ENCODE measurements at places on chromosomes 13 and 19.

DNA sequence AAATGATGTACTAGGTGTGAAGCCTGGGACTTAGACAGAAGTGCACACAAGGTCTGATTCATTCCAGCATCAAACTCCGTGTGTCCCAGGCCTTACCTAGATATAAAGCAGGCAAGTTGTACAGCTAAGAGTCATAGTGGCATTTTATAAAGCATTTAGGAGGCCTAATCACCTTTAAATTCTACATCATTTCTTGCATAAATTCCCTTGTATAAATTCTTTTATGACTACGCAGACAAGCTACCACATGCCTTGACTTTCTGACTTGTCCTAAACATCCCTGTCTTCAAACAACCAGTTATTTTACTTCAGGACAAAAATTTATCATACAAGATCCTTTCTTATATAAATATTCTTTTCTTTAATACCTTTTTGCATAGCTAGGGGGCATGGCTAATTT lies 22.5 kb downstream of the TMEM255B start:
- DNase-seq, result no peak

DNA sequence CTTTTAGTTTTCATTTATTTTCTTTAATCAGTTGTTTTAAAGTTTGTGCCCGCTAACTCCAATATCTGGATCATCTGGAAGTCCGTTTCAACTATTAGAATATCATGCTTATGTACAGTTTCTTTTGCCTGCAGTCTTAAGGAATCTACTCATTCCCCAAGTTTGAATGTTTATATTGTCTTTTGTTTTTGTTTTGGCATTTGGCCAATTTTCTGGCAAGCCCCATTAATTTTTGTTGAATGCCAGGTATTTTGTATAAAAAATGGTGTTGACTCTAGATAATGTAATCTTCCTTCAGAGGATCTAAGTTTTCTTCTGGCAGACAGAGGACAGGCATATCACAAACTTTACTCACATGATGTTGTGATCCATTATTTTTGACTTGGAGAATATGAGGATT lies 11.1 kb upstream of the ZNF235 start:
- no peak for DNase-seq

GRCh38 chr13:93001866-93002461 lies 224.6 kb upstream of the GPC6 start:
- DNase-seq, result no peak

- no peak for DNase-seq
Measured at GRCh38 chr13:39760521-39760920, 105.1 kb downstream of the COG6 start.

- no peak for DNase-seq
Measured at GRCh38 chr19:33488826-33489225, 32.8 kb downstream of the PEPD start.

DNA sequence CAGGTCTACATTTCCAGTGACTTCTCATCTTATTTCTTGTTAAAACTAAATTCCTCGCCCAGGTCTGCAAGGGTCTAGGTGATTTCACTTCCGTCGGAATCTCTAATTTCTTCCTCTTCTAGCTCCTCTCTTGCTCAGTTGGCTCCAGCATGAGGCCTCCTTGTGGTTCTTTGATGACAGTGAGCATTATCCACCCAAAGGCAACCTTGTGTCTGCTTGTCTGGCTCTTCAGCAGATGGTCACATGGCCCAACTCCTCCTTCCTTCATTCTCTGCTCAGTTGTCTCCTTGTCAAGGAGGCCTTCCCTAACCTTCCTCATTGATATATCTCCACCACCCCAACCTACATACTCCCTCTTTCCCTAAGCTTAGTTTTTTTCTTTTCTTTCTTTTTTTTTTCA lies 1391.4 kb downstream of the EFNB2 start:
- no peak for DNase-seq

- no peak for DNase-seq
Measured at GRCh38 chr19:10919352-10920287, 8.8 kb downstream of the YIPF2 start.

GRCh38 chr19:55158848-55159749 lies 1.6 kb upstream of the TNNI3 start:
- DNase-seq, result no peak

DNA sequence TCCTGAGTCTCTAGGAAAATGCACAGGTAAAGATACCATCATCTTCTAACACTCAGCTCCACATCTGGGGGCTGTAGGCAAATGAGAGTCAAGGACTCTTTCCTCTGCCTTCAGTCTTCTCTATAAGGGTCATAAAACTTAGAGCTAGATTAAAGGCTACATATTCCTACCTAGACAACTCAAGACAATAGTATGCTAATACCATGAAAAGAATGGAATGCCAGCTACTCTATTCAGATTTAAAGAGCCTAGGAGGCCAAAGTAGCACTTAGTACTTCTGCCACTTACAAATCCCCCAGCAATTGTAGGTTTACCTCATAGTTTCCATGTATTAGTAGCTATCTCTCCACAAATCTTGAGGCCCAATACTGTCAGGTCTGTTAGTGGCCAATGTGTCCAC lies 453.0 kb downstream of the SLITRK5 start:
- DNase-seq, result no peak

DNA sequence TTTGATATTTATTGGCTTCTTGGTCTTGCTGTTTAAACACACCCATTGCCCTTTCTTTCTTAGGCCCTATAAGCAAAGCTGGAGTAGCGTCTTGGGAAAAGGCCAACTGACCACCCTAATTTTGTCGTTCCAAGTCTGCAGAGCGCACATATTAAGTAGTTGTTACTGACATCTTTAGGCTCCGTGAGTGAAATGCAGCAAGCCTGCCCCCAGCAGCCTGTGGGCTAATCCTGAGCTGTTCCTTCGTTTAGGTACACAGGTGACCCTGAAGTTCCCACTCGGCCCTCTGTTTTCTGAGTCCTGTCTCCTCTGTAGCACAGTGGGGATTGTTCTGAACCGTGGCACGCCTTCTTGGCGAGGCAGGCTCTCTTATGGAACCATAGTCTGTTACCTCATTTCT lies 170.5 kb downstream of the STK24 start:
- DNase-seq, result peak; percentile 45

DNA sequence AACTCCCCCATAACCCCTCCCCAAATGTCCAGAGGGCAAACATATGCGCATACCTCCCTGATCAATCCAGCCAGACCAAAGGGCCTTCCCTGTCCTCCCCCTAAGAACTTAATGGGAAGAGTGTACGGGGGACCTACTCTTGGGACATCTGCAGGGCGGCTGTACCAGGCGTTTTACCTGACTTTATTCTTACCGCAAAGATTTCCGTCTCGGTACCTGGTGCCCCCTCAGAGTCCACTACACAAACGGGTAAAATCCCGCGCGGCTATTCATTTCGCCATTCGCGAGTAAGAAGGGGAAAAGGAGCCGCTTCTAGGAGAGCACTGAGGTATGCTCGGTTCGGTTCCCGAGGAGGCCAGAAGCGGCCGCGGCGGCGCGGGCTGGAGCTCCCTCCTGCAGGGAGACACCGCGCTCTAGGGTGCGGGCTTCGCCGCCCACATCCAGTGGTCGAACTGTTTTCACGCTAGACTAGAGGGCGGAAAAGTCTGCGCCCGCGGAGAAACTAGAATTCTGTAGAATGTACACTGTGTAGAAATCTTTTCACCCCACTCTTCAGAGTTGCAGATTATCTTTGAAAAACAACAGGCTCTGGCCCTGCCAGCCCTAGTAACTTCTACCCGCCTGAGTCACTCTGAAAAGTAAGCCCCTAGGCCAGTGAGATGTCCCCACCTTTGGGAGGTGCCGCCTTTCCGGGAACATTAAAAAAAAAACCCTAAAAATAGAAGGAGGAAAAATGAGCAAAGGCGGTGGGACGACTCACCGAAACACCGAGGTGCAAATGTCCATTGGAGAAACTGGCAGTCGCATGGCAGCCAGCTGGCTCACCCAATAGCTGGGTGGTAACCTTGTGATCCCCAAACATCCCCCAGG lies 3.8 kb upstream of the TSHZ3 start:
- no peak for DNase-seq

DNA sequence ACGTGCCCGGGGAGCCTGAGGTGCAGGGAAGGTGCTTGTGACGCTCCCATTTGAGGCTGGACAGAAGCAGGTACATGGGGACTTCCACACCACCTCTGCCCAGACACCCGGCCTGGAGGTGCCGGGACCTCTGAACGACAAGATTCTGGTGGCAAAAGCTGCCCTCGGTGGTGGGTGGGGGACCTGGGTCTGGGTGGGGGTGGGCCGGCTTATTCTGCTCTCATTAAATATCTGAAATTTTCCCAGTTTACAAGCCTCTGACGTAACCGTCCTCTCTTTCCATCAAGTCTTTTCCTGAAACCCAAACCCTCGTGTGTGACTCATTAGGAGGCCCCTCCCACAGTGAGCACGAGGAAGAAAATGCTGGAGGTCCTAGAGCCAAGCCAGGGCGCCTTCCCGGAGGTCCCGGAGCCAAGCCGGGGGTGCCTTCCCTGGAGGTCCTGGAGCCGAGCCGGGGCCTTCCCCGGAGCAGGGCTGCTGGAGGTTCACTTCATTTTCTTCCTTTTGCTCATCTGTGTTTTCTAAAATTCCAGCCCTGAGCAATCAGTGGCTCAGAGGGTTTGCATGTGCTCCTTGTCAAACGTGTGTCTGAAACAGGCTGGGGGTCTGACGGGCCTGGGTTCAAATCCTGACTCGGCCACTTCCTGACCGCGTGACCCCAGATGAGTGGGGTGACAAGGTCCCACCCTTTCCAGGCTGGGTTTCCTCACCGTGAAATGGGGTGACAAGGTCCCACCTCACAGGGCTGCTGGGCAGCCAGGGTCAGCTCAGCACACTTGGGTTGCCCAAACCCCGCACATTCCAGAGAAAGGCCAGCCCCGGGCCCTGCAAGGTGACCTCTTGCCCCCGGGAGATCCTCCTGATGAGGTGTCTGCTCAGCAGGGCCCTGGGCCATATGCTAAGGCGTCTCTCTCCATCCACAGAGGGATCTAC lies 10.0 kb downstream of the CFD start:
- no peak for DNase-seq

- DNase-seq, result no peak
Measured at GRCh38 chr19:29841209-29841558, 29.4 kb downstream of the CCNE1 start.

DNA sequence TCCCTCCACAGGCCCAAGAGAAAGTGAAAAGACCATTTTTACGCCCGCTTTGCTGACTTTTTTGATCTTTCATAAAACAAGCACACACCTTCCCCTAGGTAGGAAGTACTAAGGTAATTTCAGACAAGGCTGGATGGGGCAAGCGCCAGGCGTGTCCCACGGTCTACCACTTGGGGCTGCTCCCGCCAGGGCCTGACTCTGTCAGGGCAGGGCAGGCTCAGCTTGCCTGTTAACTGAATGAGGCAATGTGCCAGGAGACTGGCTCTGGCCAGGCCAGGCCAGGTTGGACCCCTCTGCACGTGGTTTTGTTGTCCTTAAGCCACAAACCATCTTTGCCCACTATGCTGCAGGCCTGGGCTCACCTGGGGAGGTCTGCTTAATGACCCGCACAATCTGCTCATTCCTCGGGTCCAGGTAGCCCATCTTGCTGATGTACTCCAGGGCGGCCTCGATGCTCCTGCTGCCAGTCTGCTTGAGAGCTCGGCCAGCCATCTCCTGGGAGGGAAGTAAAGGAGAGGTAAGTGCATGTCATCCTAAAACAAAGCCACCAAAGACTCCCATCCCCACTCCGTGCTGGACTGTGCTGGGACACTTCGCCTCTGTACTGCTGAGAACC lies 70.4 kb downstream of the LATS2 start:
- DNase-seq, result no peak

- no peak for DNase-seq
Measured at GRCh38 chr19:37920591-37921450, 13.8 kb downstream of the SIPA1L3 start.

DNA sequence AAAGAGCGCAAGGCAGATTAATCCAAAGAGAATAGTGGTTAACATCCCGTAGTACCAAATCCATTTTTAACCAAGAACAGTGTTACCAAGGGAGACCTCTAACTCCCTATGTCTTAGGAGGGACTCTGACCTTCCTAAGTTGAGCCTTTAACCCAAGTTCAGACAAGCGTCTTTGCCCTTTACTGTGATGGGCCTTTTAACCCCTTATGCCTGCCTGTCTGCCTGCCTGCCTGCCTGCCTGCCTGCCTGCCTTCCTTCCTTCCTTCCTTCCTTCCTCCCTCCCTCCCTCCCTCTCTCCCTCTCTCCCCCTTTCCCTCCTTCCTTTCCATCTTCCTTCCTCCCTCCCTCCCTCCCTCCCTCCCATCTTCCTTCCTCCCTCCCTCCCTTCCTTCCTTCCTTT lies 32.6 kb downstream of the CEACAM1 start:
- no peak for DNase-seq

GRCh38 chr13:71759651-71760511 lies 107.1 kb downstream of the DACH1 start:
- DNase-seq, result peak; percentile 4

GRCh38 chr19:47699360-47699917 lies 13.8 kb upstream of the EHD2 start:
- no peak for DNase-seq

- DNase-seq, result no peak
Measured at GRCh38 chr19:14015524-14016035, 9.5 kb upstream of the RFX1 start.

- DNase-seq, result no peak
Measured at GRCh38 chr13:43088093-43088511, 64.7 kb downstream of the DNAJC15 start.

DNA sequence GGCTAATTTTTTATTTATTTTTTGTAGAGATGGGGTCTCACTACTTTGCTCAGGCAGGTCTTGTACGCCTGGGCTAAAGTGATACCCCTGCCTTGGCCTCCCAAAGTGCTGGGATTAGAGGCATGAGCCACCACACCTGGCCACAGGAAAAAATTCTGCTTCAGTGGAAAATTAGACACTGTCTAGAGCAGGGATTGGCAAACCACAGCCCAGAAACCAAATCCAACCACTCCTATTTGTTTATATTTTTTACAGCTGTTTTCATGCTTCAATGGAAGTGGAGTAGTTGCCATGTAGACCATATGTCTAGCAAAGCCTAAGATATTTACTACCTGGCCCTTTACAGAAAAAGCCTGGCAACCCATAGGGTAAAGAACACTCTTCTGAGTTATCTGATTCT lies 123.7 kb upstream of the MRI1 start:
- DNase-seq, result peak; percentile 56

DNA sequence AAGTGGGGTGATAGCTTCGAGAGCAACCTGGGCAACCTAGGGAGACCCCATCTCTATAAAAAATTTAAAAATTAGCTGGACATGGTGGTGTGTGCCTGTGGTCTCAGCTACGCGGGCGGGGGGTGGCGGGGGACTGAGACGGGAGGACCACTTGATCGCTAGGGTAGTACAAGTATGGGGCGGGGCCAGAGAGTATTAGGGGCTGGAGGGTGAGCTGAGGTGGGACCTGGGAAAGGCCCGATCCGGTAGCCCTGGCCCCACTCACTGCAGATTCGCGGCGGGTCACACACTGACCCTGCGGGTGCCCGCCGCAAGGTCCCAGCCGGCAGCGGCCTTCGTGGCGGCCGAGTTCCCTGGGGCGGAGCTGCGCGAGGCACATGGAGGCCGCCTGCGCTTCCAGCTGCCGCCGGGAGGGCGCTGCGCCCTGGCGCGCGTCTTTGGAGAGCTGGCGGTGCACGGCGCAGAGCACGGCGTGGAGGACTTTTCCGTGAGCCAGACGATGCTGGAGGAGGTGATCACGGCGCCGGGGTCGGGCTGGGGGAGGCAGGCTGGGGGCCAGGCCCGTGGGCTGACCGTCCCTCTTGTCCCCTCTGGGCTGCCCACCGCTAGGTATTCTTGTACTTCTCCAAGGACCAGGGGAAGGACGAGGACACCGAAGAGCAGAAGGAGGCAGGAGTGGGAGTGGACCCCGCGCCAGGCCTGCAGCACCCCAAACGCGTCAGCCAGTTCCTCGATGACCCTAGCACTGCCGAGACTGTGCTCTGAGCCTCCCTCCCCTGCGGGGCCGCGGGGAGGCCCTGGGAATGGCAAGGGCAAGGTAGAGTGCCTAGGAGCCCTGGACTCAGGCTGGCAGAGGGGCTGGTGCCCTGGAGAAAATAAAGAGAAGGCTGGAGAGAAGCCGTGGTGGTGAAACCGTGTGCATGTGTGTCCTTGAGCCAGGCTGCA lies 2.0 kb upstream of the ARHGAP45 start:
- DNase-seq, result no peak

Measured in DMS79 (cell line).